ENCODE measurements at places on chromosomes 2 and 18.

DNA sequence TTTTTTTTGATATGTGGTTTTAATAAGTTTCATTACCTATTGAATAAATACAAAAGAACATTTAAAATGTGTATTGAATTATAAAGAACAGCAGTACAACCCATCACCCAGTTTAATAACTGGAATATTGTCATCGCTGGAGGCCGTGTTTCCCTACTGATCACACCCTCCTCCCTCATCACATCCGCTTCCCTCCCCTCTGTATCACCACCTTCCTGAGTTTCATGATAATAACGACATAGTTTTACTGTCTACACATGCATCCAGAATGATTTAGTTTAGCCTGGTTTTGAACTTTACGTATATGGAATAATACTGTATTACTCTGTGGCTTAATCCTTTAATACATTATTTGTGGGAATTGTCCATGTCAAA is 2.1 kb downstream of the SERPINB8 start:
- no peak for DNase-seq

GRCh38 chr2:221517146-221517695 is 54.9 kb downstream of the EPHA4 start:
- no peak for DNase-seq

DNA sequence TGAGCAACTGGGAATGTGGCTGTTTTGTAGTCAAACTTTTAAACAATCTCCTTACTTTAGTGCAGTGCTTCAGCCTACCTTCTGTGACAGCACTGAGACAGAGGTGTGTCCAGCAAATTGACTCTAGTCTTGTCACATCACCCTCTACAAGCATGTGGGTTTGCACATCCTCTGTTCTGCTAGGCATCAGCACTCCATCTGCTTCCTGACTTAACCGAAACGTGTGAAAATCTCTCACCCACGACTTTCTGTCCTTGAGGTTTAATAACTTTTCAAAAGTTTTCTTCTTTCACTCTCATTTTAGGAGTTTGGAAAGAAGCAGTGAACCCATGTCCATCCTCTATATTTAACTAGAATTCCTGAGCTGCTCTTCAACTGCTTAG is 42.6 kb downstream of the TTR start:
- no peak for DNase-seq

DNA sequence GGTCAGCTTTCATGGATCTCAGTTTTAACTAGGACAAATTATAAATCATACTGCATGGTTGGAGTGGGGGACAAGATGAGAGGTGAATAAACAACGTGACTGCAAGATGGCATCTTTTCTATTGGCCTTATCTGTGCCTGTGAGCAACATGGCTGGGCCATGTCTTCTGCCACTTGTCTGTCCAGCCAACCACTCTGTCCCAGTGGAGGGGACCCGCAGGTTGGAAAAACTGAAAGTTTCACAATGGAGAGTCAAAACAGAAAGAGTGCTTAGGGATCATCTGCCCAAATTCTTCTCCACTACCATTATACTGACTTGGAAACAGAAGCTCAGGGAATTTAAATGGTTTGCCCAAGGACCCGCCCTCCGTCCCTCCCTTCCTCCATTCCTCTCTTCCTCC is 104.1 kb downstream of the ALK start:
- DNase-seq: no peak

- no peak for DNase-seq
Measured at GRCh38 chr2:23124214-23124750, 260.7 kb upstream of the KLHL29 start.

- no peak for DNase-seq
Measured at GRCh38 chr2:30582521-30582920, 135.5 kb downstream of the LCLAT1 start.

GRCh38 chr2:88602022-88602421 is 25.2 kb downstream of the EIF2AK3 start:
- DNase-seq: no peak

DNA sequence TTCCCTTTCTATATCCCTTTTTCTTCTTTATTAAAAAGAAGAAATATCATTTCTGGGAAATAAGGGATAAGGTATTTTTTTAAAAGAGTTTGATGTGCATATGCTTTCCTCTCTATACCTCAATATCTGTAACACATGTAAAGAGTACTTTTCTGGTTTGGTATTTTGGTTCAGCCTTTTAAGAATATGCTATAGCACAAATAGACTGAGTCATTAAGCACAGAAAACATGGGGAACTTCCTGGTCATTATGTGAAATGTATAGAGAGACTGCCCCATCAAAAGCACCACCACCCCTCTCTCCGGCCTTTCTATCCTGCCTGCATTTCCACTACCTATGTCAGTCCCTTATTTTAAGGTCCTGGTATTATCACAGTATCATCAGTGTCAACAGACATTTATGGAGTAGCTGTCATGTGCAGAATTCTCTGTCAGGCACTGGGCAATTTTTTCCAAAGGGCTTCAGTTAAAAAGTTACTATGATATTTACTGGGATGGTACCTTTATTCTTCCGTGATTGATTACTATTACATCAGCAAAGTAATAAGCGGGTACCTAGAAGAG is 88.4 kb downstream of the ALPK2 start:
- no peak for DNase-seq

DNA sequence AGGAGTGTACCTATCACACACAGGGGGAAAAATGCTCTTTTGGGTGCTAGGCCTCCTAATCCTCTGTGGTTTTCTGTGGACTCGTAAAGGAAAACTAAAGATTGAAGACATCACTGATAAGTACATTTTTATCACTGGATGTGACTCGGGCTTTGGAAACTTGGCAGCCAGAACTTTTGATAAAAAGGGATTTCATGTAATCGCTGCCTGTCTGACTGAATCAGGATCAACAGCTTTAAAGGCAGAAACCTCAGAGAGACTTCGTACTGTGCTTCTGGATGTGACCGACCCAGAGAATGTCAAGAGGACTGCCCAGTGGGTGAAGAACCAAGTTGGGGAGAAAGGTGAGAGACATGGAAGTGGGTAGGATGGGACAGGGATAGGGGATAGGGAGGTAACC is 12.2 kb downstream of the DHRS9 start:
- DNase-seq: no peak

DNA sequence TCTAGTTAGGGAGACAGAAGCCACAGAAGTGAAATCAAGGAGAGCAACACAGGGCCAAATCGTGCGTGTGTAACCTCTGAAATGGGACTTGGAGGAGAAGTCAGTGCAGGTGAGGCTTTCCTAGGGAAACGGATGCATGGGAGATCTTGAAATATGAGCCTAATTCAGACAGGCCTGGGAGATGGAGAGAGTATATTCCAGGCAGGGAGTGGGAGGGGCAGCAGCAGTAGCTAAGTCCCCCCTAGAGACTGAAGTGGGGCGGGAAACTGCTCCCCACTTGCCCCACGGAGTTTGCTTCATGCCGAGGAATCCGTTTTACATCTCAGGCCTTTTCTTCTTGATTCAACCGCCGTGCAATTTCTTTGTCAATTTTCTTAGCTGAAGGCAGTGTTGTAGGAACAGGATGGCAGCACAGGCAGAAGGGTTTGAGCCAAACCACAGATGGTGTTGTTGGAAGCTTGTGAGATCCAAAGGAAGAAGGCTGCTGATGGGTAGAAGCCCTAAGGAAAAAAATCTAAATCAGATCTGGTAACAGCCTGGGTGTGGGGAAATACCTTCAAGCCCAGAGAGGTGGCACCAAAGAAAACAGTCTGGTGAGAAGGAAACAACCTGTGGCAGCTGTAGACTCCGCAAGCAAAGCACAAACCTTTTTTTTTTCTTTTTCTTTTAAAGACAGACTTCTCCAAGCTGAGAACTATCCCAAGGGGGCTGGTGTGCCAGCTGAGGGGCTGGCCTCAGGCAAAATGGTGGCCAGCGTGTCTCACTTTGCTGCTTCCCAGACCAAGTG is 40.2 kb downstream of the EPAS1 start:
- no peak for DNase-seq

DNA sequence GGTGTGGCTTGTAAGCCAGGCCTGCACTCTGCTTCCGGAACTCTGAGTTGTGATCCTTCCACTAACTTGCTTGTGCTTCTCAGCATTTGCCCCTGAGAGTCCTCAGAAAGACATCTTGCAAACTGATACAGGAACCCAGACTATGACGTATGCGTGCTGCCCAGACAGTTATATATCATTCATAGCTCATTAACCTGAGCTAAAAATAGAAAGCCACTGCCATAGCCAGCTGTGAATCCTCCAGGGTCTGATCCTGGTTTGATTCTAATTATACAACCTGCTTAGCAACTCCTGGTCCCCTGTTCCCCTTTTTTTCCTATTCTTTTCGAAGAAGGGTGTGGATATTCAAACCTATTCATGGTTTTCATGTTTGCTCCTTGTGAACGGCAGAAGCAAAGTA is 63.7 kb downstream of the MARCHF4 start:
- DNase-seq: no peak

GRCh38 chr2:230575642-230576324 is 136.9 kb upstream of the CAB39 start:
- DNase-seq: no peak

GRCh38 chr2:197158591-197159550 is 151.7 kb downstream of the ANKRD44 start:
- no peak for DNase-seq

- no peak for DNase-seq
Measured at GRCh38 chr2:228864131-228864530, 407.0 kb downstream of the PID1 start.

- DNase-seq: no peak
Measured at GRCh38 chr2:161352719-161353118, 44.5 kb downstream of the PSMD14 start.

DNA sequence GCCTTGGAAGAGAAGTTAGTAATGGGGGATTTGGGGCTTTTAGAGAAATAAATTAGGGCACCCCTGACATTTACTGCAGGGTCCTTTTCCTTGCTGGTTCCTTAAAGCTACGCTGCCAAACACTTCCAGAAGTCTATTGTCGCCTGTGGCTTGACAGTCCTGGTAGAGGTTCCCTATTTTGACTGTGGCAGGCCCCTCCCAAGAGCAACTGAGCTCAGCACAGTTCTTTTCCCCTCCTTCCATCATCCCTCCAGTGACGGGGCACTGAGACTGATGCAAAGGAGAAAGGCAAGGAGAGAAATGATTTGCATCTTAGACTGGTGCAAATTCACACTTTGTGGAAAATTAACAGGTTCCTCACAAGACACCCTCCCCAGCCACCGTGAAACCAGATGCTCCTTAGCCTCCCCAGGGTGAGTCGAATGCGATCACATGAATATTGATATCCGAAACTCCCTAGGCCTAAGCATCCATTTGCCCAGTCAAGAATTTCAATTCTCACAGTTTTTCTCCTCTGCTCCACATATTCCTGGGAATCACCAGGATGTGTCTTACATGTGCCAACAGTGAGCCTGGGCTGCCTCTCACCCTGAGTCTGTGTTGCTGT is 45.4 kb downstream of the RABL2A start:
- no peak for DNase-seq

GRCh38 chr2:161972866-161973265 is 101.1 kb downstream of the DPP4 start:
- DNase-seq: no peak

- no peak for DNase-seq
Measured at GRCh38 chr2:236256366-236256985, 7.7 kb downstream of the ASB18 start.

DNA sequence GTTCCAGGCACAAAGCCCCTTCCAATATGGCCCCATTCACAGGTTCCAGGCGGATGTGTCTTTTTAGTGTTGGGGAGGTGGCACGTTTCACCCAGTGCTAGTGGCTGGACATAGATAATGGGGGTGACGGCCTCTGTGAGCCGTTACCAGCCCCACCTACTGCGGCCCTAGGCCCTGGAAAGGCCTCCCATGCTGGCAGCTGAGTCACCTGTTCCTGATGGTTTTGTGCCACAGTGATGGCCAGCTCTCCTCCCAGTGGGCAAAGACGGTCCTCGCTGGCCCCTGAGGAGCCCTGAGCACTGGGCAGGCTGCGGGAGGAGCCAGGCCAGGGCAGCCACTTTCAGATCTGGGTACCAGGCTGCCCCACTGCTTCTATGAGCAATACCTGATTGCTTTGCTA is 40.0 kb upstream of the GPC1 start:
- no peak for DNase-seq

DNA sequence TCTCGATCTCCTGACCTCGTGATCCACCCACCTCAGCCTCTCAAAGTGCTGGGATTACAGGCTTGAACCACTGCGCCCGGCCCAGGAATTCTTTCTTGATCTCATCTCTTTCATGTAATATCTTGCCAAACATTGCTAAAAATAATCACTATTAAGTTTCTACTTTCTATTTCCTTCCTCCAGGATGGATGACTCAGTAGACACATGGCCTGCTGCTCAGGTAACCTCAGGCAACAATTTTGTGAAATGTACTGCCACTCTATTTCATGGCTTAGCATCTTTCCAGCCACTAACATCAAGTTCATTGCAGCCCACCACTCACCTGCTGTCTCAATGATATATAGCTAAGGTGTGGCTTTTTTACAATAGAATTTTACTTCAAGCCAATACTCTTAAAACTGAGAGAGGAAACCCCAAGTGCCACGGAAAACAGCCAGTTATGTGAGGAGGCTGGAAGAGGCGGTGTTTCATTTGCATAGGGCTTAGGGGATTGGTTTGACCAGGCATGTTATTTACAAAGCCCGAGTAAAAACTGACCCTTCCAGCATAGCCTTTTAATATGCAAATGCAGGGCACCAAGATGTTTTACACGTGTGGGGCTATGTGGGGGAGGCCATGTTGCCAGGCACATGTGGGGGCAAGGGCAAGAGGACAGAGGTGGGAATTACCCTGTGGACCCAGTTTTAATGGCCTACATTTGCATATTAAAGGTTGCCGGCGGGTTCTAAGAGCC is 11.3 kb upstream of the SUMO1 start:
- no peak for DNase-seq

DNA sequence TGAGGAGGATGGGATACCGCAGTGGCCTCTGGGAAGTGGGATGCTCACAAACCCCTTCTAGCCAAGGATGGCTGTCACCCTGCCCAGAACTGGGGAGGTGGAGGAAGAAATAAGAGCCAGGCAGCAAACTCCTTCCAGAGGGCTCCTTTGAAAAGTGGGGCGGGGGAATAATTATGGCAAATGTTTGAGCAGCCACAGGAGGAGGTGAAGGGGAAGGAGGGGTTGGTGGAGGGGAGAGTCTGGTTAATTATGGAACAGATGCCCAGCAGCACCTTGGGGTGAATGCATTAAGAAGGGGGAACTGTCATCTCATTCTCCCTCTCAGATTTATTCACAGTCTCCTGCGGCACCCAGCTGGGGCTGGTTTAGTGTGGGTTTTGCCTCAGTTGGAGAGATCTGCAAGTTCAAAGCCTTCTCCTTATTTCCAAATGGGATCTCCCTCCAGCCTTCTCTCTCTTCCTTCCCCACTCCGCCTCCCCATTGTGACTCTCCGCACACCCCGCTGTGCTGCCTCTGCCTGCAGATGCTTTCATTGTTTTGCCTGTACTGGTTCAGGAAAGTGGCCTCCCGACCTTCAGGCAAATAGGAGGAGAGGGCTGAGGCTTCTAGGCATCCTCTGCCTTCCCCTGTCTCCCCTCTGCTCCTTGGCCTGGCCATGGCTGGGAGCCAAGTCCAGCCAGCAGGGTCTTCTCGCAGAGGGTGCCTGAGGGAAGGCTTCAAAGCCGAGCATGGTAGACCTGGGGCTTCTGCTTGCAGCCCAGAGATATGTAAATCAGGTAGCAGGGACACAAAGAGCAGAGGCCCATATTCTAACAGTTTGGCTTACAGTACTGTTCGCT is 457.2 kb upstream of the MEX3C start:
- DNase-seq: no peak

GRCh38 chr2:157076526-157077161 is 180.9 kb upstream of the GALNT5 start:
- DNase-seq: no peak
